ENCODE measurements at places on chromosomes 1 and 21.
A peak's percentile ranks its signal among the peaks of the same experiment; 100 is the strongest.

GRCh38 chr1:160637821-160638539 lies 8.9 kb downstream of the SLAMF1 start:
- DNase-seq, result peak; percentile 66

GRCh38 chr1:67766141-67766978 lies 66.9 kb downstream of the GNG12 start:
- DNase-seq, result no peak

DNA sequence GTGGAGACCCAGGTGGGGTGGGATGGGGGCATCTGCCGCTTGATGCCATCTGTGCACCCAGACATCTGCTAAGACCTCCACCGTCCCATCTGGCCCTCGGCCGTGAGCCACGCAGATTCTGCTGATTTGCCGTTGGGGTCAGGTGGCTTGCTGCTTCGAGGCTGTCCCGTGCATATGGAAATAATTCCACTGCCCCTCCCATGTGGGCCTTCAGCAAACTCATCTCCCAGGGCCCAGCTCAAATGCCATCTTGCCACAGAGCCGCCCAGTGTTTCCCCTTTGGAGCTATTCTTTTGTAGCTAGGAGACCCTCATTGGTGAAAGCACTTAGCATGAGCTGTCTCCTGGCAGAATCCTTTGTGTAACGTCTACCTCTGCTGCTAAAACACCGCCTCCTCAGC lies 99.8 kb downstream of the KAZN start:
- DNase-seq, result no peak

- DNase-seq, result peak; percentile 56
Measured at GRCh38 chr21:41283211-41283818, 33.3 kb upstream of the FAM3B start.

DNA sequence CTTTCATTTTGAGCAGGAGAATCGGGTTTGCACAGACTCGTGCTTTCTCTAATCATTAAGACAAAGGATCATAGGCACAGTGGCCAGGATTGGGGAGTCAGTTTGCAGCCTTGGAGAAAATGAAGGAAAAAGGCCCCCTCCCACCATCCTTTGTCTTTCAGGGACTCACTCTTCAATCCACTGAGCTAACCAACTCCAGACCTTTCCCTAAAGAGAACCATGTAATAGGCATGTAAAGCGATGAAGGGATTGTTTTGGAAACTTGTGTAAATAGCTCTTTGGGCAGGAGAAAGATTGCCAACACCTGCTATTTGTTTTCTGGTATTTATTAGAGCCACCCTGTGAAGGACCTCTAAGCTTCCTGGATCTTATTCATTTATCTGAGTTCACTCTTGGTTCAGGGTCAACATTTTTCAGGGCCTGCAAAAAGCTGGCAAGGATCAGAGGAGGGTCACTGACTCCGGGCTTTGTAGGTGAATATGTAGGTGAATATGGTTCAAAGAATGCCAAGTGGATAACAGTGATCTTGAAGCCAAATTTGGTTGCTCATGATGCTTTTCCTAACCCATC lies 192.6 kb upstream of the FGGY start:
- no peak for DNase-seq

DNA sequence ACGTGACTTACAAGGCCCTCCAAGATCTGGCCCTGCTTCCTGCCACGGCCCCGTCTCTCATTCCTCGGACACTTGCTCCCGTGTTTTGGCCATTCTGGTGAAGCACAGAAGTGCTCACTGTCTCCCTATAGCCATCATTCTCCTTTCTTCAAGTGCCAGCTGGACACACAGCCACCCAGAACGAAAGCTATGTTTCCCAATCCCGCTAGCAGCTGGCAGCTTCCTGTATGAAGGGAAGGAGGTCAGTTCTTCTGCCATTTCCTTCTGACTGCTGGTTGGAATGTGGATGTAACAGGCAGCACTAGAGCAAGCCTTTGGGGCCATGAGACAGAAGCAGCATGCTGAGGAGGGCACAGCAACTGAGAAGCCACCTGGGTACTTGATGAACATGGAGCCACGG lies 82.8 kb downstream of the TGFBR3 start:
- DNase-seq, result no peak

GRCh38 chr1:31381394-31382294 lies 8.8 kb upstream of the FABP3 start:
- no peak for DNase-seq

DNA sequence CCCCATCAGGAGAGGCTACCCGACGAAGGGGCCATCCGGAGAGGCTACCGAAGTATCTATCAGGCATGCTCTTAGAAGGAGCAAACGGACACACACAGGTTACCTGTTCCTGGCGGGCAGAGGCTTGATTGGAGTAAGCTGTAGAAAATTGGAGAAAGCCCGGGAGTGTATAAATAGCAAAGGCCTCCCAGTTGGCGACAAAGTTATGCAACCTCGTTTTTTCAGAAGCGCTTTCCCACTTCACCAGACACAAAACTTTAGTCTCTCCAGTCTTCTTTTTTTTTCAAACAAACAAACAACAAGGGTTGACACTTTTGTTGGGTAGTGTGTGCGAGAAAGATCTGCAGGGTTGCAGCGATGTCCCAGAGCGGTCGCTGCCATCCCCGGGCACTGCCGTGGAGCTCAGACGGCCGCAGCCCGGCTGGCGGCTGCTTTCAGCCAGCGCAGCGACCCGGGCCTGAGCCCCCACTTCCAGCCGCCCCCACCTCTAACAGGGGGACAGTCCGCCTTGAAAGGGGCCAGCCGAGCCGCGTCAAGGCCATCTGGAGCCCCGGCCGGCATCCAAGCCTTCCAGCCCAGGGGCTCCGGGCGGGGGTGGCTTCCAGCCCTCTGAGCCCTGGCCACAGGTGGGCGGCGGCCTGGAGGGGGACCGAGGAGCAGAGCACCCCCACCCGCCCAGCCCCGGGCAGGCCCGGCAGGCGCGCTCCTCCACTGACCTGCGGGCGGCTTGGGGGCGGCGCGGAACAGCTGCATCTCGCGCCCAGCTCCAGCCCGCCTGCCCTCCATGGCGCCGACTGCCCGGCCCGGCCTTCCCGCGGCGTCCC lies 616 bp downstream of the MCOLN3 start:
- no peak for DNase-seq

GRCh38 chr1:67174716-67175284 lies 8.5 kb downstream of the IL23R start:
- DNase-seq, result no peak

GRCh38 chr1:234600418-234601281 lies 9.3 kb downstream of the IRF2BP2 start:
- no peak for DNase-seq

DNA sequence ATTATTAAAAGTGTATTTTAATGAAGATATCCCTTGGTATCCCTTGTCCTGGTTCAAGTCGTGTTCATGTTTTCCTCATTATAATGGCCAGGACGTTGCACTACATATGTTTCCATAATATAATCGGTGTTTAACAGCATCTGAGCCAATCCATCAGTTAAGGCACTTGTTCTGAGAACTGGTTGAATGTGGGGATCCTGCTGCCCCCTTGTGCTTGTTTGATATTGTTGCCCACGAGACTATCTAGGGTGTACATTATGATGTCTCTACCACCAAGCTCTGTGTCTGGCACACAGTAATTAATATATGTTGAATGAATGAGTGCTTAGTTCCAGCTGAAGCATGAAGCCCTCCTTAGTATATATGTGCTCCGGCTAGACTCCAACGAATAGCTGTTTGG lies 193.0 kb downstream of the CACNA1E start:
- no peak for DNase-seq

DNA sequence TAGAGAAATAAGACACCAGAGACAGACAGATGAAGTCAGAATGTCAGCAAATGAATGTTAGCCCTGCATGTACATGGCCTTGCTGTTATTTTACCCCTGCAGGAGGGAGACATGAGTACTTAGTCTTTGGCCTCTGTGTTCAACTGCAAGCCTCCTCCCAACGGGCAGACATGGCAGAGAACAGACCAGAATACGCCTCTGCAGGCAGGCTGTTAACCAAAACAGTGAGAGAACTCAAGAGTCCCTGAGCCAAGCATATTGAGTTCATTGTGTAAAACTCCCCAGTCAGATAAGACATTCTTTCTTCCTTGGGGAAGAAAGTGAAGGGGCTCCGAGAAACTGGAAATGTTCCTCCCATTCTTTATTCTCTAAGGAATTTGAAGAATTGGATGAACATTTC lies 150.9 kb downstream of the PHTF1 start:
- DNase-seq, result no peak

- no peak for DNase-seq
Measured at GRCh38 chr1:119384591-119384990, 16.0 kb downstream of the HAO2 start.

GRCh38 chr1:75980972-75981897 lies 49.0 kb upstream of the ASB17 start:
- no peak for DNase-seq

Measured in CD4-positive, alpha-beta T cell treated with Interleukin-15 for 1 hour (primary cell).